ENCODE measurements at places on chromosomes 1 and 21.

GRCh38 chr1:204889681-204890383 is 19.2 kb downstream of the NFASC start:
- DNase-seq = no peak

DNA sequence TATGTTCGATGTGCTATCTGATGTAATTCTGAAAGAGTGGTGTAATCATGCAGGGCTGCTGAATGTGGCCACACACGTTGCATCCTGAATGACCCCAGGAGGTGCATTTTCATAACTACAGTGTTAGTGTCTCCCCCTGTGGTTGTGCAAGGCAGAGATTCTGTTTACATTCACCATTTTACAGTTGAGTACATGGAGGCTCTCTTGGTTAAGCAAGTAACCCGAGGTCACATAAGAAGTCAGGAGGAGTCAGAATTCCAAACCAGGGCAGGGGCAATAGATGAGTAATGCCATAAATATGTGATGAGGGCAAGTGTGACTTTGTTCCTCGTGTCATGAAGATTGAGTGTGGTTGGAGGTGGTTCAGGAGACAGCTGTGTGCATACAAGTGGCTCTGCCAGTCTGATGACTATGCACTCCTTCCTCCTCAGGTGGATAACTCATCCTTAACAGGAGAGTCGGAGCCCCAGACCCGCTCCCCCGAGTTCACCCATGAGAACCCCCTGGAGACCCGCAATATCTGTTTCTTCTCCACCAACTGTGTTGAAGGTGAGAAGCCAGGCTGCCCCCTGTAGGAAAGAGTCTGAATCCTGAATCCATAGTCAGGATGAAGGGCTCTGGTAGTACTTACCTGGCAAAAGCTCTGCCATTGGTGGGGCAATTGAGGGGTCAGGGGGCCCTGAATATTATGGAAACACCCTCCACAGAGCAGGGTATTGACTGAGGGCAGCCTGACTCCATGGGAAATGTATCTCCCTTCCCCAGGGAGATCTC is 9.3 kb downstream of the ATP1A2 start:
- no peak for DNase-seq

- no peak for DNase-seq
Observed at GRCh38 chr1:234498448-234499118, 19.6 kb upstream of the TARBP1 start.

- DNase-seq = no peak
Observed at GRCh38 chr1:7594714-7595295, 176.3 kb upstream of the VAMP3 start.

GRCh38 chr1:200131551-200132125 is 104.1 kb downstream of the NR5A2 start:
- DNase-seq = no peak
